Small intestine (tissue), 16 donors: ENCODE measurements at places on chromosomes 6 and 20.

DNA sequence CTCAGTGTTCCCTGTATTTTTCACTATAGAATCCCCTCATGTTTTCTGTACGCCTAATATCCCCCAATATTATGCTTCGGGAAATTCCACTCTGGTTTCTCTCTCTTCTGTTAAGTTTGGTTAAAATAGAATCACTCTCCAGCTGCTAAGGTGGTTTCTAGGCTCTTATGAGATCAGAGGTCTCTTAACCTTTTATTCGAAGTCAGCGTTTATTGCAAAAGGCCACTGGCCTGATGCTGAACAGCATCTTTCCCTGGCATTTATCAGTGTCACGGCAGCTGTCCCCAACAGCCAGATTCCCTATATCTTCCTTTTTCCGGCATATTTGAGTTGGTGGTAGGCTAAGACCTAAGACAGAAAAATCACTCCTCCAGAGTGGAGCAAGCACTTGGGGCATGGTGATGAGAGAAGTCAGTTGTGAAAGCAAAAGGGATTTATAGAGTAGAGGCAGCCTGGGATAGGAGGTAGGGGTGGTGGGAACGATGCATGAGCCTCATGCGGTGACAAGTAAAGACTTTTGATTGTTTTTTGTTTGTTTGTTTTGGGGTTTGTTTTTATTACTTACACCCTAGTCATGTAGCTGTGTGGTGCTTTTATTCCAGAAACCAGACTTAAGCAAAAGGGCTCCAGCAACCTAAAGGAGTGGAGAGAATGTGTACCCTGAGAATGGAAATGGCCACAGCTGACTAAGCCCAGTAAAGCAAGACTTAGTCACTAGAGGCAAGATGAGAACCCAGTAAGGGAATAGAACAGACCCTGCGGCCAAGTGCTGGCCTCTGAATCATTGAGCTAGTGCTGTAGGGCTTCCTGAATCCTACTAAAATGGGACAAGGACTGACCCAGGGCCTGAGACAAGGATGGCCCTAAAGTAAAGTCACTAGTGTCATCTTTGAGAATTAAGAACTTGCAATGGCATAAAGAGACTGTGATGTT lies 233.0 kb upstream of the PRND start:
- no peak overlapping the region for H3K27ac ChIP-seq
- no peak for DNase-seq
- no peak overlapping the region for H3K4me3 ChIP-seq
- H3K27me3 ChIP-seq = no peaks in the 10 kb centered on the region
- H3K4me1 ChIP-seq = no peaks in the 10 kb centered on the region

GRCh38 chr6:41531591-41532582 lies 14.3 kb upstream of the FOXP4 start:
- no peaks in the 10 kb centered on the region for H3K36me3 ChIP-seq
- no peak for DNase-seq
- H3K27ac ChIP-seq = peak overlapping the region; percentile 15
- H3K27me3 ChIP-seq = no peaks in the 10 kb centered on the region

DNA sequence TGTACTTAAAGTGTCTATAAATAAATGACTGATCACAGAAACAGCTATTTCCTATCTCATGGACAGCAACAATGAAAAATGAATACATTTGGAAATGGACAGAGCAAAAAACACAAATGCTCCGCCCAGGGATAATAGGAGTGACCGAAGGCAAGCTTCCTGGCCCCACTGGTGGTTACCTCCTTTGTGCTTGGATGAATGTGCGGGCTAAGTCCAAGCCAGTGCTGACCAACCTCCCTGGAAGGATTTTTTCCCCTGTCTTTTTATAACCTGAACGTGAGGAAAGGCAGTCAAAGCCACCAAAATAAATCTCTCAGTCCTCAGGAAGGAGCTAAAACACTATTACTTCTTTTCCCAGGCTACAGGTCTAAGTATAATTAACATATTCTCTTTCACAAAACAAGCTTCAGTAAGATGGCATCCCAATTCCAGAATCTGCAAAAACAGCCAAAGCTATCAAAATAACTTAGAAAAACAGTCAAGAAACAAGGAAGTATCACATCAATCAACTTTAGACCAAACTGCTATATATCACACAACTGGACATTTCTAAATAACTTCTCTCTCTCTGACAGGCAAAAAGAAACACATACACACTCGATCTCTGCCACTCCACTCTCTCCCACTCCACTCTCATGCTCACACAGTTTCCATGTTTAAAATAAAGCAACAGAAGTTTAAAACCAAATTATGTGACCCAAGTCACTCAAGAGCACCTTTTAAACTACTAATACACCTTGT lies 10.0 kb downstream of the KIF16B start:
- H3K27ac ChIP-seq = no peak overlapping the region
- DNase-seq = no peak
- H3K4me3 ChIP-seq = no peak overlapping the region
- H3K4me1 ChIP-seq = no peaks in the 10 kb centered on the region
- H3K36me3 ChIP-seq = no peaks in the 10 kb centered on the region

DNA sequence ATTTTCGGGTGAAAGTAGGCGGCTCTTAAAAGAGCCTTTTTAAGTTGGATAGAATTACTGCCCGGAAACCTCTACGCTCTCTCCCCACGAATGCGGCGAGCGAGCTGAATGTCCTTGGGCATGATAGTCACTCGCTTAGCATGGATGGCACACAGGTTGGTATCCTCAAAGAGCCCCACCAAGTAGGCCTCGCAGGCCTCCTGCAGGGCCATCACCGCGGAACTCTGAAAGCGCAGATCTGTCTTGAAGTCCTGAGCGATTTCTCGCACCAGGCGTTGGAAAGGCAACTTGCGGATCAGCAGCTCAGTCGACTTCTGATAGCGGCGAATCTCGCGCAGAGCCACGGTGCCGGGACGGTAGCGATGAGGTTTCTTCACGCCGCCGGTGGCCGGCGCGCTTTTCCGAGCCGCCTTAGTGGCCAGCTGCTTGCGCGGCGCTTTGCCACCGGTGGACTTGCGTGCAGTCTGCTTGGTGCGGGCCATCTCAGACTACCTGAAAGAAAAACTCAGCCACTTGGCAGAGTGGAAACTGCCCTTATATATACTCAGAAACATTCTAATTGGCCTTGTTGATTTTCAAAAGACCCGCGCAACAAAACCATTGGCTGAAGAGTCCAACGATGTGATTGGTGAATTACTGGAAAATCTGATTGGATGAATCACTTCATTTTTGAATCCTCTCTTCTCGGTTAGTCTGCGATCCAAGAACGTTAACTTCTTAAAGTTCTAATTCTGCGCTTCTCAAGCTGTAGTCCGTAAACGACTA lies 93.9 kb upstream of the BTN3A2 start:
- peak overlapping the region; percentile 98 for H3K27ac ChIP-seq
- H3K36me3 ChIP-seq = no peaks in the 10 kb centered on the region
- H3K27me3 ChIP-seq = no peaks in the 10 kb centered on the region
- H3K4me1 ChIP-seq = no peaks in the 10 kb centered on the region
- DNase-seq = peak; percentile 95
- H3K4me3 ChIP-seq = peak overlapping the region; percentile 66
